SHP77 (cell line): ENCODE measurements at places on chromosomes 7 and 10.

DNA sequence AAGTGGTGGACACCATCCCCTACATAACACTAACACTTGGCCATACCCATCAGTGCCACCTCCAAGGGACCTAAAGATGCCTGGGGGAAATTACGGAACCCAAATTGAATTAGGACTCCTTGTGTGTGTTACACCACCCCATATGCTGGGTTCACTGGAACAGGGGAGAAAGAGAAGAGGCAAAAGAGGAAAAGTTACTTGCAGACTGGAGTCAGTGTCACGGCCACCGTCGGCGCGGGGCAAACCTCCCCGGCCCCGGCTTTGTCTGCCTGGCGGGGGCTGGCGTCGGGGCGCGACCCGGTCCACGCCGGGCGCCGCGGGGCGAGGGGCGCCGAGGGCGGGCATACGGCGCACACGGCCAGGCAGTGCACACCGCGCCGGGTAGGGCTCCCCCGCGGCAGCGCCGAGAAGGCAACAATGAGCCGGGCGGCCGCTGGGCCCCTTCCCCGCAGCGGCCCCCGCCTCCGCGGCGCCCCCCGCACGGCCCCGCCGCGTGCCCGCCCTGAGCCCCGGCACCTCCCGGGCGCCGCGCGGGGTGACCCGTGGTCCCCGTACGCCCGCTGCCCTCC lies 171.1 kb downstream of the FAM107B start:
- DNase-seq, result no peak

- no peak for DNase-seq
These were observed 342.7 kb downstream of the GRID1 start for GRCh38 chr10:86023931-86024280.

DNA sequence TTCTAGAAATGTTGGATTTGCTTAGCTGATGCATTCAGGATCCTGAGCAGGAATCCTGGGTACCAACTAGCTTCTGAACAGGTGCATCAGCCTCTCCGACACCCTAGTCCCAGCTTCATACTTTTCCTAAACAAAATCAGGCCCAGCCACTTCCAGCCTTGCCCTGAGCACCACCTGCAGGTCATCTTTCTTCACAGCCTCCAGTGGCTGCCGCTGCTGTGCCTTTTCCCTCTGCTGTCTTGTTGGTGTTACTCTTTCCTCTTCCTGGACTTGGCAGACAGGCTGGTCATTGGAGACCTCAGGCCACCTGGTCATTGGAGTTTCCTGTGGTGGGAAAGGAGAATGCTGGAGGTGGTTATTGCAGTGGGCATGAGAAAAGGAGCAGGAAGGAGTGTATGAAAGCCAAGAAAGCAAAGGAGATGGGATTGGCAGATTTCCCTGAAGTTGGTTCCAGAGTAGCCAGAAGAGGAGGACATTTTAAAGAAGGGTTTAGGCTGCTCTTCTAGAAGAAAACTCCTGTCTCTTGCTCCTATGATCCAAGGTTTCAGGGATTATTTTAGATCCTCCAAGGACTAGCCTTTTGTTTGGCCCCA lies 48.2 kb upstream of the NFKB2 start:
- peak; percentile 55 for DNase-seq

GRCh38 chr7:96084881-96085553 lies 236.9 kb downstream of the SLC25A13 start:
- no peak for DNase-seq

DNA sequence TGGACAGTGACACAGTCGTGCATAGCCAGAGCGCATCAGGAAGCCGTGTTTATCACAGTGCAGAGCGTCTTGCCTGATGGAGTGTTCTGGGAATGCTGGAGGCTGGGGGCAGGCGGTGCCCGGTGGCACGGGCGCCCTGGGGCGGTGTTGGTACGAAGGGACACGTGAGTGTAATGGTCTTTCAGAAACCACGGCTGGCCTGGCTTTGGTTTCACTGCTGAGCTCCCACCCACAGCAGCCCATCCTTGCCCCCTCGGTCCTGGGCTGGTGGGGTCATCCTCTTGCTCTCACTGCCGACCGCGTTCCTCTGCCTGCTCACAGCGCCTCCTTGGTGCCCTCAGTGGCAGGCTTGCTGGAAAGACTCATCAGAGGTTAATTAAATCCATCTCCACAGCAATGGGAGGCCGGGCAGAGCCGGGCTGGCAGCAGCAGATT lies 50.6 kb downstream of the NKX6-2 start:
- DNase-seq, result no peak

GRCh38 chr10:128028508-128029289 lies 97.5 kb downstream of the MKI67 start:
- DNase-seq, result no peak

- DNase-seq, result no peak
These were observed 24.4 kb upstream of the CTAGE4 start for GRCh38 chr7:144158861-144159260.

GRCh38 chr7:1046722-1047679 lies 2.7 kb downstream of the GPR146 start:
- DNase-seq, result no peak

DNA sequence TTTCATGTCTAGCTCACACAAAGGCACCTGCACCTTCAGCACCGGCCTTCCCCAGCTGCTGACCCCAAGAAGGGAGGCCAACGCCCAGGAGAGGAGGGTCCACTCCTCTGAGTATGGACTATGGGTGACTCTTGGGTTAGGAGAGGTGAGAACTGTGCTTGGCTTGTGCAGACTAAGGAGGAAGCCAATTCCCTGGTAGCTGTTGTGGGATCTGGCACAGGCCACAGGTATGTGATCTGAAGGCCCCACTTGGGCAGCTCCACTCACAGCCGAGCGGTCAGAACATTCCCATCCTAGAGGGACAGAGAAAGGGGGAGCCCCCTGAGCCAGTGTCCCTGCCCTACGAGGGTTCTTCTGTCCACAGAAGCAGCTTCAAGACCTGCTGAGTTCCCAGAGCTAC lies 52.8 kb upstream of the FIGNL1 start:
- DNase-seq, result no peak

- DNase-seq, result no peak
These were observed 4.4 kb downstream of the ITPRIP start for GRCh38 chr10:104333728-104334373.

GRCh38 chr7:44195889-44196288 lies 4.9 kb upstream of the YKT6 start:
- DNase-seq, result no peak

DNA sequence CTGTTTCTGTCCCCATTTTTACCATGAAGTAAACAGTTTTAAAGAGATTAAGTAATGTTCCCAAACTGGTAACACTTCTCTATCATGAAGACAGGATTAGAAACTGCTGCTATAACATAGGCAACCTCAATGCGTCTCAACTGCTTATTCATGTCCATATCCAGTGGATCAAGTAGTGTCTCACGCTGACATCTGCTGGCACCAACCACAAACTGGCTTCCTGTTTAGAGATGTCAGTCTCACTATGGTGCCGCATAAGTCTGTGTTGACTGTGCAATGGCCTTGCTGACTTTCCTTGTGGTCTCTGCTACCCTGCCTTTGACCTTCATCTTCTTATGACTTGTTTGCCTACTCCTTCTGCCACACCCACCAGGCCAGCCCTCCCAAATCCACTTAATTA lies 369.6 kb upstream of the DPP6 start:
- no peak for DNase-seq

- no peak for DNase-seq
These were observed 570.3 kb downstream of the DNAJB6 start for GRCh38 chr7:157907091-157907490.

DNA sequence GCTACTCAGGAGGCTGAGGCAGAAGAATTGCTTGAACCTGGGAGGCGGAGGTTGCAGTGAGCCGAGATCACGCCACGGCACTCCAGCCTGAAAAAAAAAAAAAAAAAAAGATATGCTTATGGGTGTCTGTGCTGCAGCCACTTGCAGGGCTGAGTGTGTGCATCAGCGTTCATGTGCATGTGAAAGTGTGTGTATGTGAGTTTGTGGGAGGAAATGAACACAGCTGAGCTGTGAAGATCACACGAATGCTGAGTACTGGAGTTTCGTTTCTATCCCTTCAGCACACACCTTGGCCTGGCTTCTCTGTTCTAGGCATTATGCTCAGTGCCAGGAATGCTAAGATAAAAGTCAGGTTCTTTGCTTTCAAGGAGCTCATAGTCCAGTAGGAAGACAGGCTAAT lies 12.0 kb upstream of the SVOPL start:
- no peak for DNase-seq

DNA sequence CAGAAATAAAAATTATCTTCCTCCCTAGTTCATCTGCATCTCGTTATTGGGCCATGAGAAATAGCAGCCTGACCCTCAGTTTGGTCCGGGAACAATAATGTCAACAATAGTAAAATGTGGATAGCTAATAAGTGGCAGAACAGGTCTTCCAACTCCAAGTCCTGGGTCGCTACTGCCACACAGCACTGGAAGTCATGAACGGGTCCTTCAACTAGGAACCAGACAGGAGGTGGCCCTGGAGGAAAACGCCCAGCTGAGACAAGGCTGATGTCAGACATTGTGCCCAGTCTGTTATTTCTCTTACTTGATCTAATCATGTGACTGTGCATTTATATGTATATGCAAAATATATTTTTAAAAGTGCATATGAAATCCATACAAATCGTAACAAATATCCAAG lies 51.8 kb downstream of the PYROXD2 start:
- no peak for DNase-seq

- DNase-seq, result peak; percentile 40
These were observed 777 bp downstream of the RUNDC3B start for GRCh38 chr7:87628780-87629569.

- peak; percentile 30 for DNase-seq
These were observed 95.6 kb downstream of the USP6NL start for GRCh38 chr10:11515596-11516430.

- no peak for DNase-seq
These were observed 1128.5 kb downstream of the TYW1 start for GRCh38 chr7:68125168-68125567.

DNA sequence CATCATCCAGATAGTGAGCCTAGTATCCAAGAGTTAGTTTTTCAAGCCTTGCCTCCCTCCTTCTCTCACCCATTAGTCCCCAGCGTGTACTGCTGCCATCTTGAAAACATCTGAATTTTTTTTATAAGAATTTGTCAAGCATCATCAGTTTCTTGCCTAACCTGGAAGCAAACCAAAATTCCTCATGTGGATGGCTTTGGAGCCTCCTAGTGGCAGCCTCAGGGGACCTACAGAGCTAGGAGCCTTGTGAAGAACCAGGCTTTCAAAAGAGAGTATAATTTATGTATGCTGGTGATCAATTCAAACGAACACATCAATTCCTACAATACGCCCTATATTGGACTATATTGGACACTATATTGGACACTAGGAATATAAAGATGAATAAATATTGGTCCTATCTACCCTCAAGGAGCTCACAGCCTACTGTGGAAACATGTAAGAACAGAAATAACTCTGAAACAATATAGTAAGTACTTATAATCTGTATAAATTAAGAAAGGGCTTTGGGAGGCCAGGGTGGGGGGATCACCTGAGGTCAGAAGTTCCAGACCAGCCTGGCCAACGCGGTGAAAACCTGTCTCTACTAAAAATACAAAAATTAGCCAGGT lies 63.4 kb downstream of the HPSE2 start:
- peak; percentile 24 for DNase-seq

DNA sequence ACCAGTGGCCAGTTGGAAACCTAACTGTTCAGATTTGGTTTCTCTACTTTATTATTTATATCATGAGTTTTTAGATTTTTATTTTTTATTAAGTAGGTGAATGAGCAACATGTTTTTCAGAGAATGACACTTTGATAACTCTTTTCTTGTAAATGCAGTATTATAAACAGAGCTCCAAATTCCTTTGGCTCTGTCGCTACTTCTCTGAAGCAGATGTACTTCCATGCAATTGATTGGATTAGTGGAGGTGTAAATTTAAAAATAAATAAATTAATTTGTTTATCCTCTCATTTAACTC lies 34.3 kb upstream of the ICA1 start:
- no peak for DNase-seq

DNA sequence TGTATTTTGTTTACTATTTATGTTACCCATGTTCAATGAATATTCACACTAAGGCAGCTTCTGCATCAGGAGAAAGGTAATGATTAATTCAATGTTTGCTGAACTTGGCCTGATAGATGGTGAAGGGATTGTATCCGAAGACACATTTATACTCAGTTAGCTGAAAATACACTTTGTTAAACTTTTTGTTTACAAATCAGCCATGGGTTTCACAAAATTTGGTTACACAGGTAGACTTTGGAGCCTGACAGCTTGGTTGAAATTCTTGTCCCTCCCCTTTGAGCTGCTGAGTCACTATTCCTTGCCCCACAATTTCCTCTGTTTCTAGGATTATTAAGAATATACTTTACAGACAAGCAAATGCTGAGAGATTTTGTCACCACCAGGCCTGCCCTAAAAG lies 162.6 kb downstream of the PPP1R3A start:
- no peak for DNase-seq

GRCh38 chr10:104028823-104029520 lies 56.7 kb downstream of the COL17A1 start:
- DNase-seq, result no peak

- peak; percentile 77 for DNase-seq
These were observed 220.3 kb upstream of the STK17A start for GRCh38 chr7:43362652-43363034.

GRCh38 chr10:110562348-110562747 lies 5.1 kb upstream of the SMC3 start:
- no peak for DNase-seq

- DNase-seq, result no peak
These were observed 31.9 kb upstream of the OPTN start for GRCh38 chr10:13068071-13068470.

GRCh38 chr10:127344346-127344745 lies 148.0 kb upstream of the INSYN2A start:
- no peak for DNase-seq

- DNase-seq, result no peak
These were observed 291.6 kb upstream of the SEMA3C start for GRCh38 chr7:81210137-81211064.

DNA sequence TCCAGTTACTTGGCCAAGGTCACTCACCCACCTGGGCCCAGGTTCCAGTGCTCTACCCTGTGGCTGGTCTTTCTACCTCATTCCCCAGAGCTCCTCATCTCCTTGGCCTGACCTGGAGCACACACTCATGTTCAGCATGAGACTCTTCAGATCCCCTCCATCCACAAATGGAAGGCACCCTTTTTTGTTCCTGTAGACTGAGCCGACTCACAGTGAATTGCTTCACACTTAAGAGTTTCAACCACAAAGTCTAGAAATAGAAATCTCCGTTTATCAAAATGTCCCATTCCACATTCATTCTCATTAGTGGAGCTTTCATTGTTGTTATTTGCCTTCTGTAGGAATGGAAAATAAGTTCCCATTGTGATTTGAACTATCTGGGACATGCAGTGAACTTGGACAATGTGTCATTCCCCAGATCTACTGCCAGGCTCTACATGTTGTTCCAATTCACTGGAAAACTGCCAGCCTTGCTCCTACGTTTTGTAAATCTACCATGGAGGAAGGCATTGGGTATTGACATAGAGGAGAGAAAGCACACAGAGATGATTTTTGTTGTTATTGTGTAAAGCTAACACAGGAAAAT lies 125.3 kb upstream of the CELF2 start:
- DNase-seq, result no peak

DNA sequence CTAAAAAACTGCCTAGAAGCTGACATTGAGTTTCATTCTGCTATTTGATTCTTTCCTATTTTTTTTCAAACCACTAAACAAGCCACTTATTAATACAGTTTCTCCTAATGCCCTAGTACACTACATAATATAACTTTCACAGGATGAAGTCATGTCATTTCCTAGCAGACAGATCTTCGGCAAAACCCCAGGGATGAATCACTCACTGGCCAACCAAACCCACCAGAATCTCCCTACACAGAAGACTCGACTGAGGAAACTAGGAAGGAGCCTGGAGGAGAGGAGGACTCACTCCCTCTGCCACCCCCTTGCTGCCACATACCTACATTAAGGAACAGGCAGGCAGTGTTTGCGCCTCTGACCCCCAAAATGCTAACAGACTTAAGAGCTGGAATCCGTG lies 33.4 kb downstream of the XPNPEP1 start:
- DNase-seq, result no peak
